ENCODE measurements at places on chromosomes 5 and 9.

GRCh38 chr5:147187099-147187540 lies 47.7 kb upstream of the STK32A start:
- DNase-seq: no peak

- no peak for DNase-seq
Measured at GRCh38 chr9:133521122-133522072, 3.4 kb downstream of the MYMK start.

GRCh38 chr5:65914641-65915196 lies 11.7 kb upstream of the ERBIN start:
- DNase-seq: no peak

GRCh38 chr9:86102626-86103025 lies 3.3 kb upstream of the GOLM1 start:
- DNase-seq: no peak

Data from activated CD4-positive, alpha-beta T cell treated with anti-CD3 and anti-CD28 coated beads, Interleukin-10, Interleukin-2, amounts not matched to agents 100 ng/mL and 50 ng/mL, durations not matched to agents 16 hours and 8 hours (primary cell).